ENCODE measurements at places on chromosomes 6 and 20.

GRCh38 chr6:117600008-117600743 is 2.1 kb downstream of the GOPC start:
- no peak for DNase-seq

DNA sequence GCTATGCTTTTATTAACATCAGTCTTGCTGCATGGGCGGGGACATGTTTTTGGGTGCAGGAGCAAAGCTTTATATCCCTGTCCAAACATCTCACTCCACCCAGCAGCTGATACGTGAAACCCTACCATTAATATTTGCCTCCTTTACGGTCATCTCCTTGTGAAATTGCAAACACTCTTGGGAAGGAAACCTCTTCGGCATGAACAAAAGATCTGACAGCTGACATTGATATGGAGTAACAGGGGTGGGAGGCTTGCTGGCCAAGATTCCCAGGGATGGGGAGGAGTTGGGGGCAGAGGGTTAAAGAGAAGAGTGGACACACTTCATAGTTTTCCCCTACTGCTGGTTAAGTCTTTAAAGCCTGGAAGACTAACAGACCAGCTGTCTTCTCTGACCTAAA is 22.2 kb upstream of the VEGFA start:
- no peak for DNase-seq

- DNase-seq: no peak
Measured at GRCh38 chr6:2795956-2796355, 30.8 kb downstream of the WRNIP1 start.

GRCh38 chr6:44177691-44178423 is 19.2 kb downstream of the CAPN11 start:
- DNase-seq: no peak

GRCh38 chr6:63537201-63537958 is 34.9 kb upstream of the LOC128125822 start:
- no peak for DNase-seq

DNA sequence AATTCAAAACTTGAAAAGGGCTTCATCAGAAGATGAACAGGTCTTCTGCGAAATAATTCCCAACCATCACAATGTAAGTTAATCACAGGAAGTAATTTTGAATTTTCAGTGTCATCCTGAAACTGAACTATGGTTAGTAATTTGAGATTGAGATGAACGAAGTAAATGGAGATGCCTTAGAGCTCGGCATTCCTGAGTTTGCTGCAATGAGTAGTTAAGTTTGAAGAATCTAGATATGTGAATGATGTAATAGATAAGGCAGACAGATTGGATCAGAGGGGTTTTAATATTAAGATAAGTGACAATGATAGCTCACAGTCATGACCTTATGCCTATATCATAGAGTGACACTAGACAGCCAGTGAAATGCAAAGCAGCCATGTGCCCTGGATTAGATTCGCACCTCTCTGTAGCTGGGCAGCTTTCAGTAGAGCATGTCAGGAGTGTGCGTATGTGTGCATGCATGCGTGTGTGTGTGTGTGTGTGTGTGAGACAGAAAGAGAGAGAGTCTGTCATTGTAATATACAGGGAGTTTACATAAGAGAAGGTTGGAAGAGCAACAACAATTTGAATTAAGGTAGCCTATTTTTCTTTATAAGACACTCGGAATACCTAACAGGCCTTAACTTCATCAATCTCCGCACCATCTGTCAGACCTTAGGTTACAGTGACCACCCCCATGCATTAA is 233.0 kb downstream of the GMPR start:
- no peak for DNase-seq

DNA sequence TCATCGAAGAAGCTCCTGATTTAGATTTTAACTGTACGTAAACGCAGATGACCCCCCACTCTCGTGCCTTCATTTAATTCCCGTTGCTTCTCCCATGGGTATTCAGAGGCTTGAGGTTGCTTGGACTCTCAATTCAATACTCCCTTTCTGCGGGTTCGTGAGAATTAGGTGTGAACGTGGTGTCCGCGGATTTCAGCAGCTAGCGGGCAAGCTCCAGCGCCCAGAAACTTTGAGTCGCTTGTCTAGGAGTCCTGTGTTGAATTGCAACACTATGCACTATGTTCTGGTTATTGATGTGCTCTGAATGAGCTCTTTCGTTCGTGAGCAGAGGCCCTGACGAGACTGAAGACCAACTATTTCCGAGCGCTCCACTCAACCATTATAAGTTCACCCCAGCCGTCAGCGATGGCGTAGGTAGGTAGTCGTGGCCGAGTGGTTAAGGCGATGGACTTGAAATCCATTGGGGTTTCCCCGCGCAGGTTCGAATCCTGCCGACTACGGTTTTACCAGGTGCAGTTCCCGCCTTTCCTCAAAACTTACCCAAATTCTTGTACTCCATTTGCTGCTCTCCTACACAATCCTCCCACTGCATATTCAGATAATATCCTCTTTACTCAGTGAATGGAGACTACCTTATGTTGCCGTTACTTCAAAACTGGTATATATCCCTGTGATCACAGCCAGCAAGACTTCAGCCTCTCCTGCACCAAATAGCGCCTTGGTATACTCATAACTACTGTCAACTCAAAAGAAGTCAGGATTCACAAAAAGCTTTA is 72.6 kb upstream of the ZNF184 start:
- DNase-seq: no peak

GRCh38 chr6:167247814-167248595 is 43.1 kb upstream of the UNC93A start:
- DNase-seq: no peak

All from stimulated activated CD8-positive, alpha-beta memory T cell treated with anti-CD3 and anti-CD28 coated beads, Interleukin-4, amount 100 ng/mL, for 1 hour (primary cell).